ENCODE measurements at places on chromosomes 2 and 18. TPM values are rescaled to one million over a fixed set of nuclear protein-coding genes. Genes with fewer than 3 reads are reported as not detected.

The CLEC4F gene
- total RNA-seq, result not detected

The ACVR1 gene
- total RNA-seq, result 1.9 TPM

The PSMA8 gene
- total RNA-seq, result 0.23 TPM

The FOXI3 gene
- total RNA-seq, result not detected

The FEV gene
- total RNA-seq, result not detected

The RTP5 gene
- not detected for total RNA-seq

The IL36B gene
- not detected for total RNA-seq

GRCh38 chr2:85104228-85104627, 29.0 kb upstream of the TCF7L1 start:
- no peak for DNase-seq

- DNase-seq, result peak; percentile 60
Measured at GRCh38 chr2:17107151-17107550, 411.1 kb downstream of the RAD51AP2 start.

GRCh38 chr2:85132834-85133637, at the start of gene TCF7L1:
Gene TCF7L1 (plus strand): TSS chr2:85133392. CDS start chr2:85133685, 293 bp downstream.
- DNase-seq, result peak; percentile 80

GRCh38 chr2:101617188-101617587, 80.3 kb upstream of the MAP4K4 start:
- peak; percentile 47 for DNase-seq

DNA sequence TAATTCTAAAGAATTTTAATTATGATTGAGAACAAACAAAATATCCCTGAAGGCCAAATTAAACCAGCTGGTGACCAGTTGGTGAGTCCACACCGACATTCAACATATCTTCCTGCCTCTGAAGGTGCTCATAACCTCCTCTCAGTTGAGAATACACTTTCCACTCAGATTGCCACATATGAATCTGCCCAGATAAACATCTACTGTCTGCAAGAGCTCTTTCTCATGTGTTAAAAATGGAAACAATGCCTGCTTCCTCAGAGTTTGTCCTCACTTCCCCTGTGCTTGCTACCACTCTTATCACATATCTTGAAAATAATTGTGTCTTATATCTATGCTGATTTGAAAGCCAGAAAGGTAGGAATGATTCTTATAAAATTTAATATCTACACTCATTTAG, 177.7 kb upstream of the GULP1 start:
- no peak for DNase-seq

DNA sequence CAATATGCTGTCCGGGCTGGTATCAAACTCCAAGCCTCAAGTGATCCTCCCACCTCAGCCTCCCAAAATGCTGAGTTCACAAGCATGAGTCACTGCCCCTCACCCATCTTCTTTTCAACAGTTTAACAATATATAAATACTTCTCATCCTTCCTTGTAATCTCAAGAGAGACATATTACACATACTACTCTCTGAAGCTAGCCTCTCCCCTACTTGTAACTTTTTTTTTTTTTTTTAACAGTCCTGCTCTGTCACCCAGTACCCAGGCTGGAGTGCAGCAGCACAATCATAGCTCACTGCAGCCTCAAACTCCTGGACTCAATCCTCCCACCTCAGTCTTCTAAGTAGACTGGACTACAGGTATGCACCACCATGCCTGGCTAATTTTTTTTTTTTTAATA, 5.7 kb downstream of the GFPT1 start:
- DNase-seq, result peak; percentile 33

- DNase-seq, result peak; percentile 14
Measured at GRCh38 chr2:143284087-143284675, 155.0 kb downstream of the ARHGAP15 start.

DNA sequence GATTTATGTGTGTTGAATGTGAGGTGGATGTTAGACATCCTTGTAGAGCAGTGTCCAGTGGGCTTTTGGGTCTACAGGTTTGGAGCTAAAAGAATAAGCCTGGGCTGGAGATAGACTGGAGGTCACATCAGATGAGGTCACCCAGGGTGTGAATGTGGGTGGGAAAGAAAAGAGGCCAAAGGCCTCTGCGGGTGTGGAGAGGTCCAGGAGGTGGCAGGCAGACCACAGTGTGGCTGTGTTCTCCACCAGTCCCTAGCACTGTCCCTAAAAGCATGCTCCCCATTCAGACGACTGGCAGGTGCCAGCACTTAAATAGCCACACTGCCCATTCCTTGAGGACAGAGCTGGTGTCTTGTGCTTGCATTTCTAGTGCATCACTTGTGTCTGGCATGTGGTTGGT, 4.1 kb downstream of the ATG4B start:
- DNase-seq, result no peak

GRCh38 chr18:6722690-6723089, 6.8 kb upstream of the ARHGAP28 start:
- DNase-seq, result no peak

- DNase-seq, result no peak
Measured at GRCh38 chr2:58708565-58708964, 467.4 kb upstream of the FANCL start.

- DNase-seq, result no peak
Measured at GRCh38 chr2:182827182-182827879, 39.1 kb downstream of the FRZB start.

- DNase-seq, result no peak
Measured at GRCh38 chr18:52701219-52701935, 361.4 kb downstream of the DCC start.

- DNase-seq, result no peak
Measured at GRCh38 chr2:200352636-200353035, 46.1 kb downstream of the SPATS2L start.

GRCh38 chr2:217864963-217865772, 137.6 kb downstream of the TNS1 start:
- no peak for DNase-seq

DNA sequence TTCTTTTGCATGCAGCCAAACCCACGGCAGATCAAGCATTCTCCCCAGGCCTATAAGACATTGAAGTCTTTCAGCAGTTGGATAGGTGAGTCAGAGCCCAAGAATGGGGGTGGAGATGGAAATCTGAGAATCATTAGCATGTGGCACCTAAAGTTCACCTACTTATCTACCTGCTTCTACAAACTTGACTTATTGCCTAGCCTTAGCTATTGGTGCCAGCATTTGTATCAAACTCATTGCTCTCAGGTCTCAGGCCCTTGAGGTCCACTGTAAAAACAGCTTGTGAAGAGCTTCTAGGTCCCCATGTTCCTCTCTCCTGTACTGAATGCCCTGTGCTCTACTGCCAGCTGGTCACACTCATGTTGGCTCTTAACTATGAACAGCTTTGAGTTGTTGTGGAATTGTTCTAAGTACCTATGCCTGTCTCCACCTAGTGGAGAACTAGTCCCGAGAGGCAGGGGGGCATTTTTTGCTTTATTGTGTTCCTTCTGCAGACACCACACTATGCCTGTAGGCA, 278.4 kb upstream of the SPRED2 start:
- DNase-seq, result no peak

DNA sequence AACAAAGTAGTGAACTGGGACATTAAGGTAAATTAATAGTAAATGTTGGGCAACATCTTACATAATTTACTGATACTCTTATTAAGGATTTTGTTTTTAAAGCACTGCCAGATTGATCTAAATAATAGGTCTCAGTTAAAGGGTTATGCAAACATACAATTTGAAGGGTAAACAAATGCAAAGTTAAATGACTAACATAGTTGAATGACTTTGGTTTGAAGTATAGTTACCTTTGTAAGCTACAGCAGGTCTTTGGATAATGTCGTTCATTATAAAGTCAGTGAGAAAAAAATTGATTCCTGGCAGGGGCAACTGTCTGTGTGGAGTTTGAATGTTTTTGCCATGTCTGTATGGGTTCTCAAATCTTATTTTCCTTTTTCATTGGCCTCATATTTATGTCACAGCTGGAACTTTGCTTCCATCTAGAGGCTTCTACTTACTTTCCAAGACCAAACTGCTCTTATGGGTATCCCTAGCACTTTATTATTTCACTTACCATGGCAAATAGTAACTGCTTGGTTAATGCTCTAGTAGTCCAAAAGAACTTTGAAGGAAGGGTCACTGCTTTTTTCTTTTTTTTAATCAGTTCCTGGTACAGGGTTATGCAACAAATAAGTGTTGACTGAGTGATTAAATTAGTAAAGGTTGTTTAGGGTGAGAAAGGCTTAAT, 107.8 kb downstream of the NBEAL1 start:
- no peak for DNase-seq

Data from MG63 (cell line).